ENCODE measurements at places on chromosomes 6 and 20.
A peak's percentile ranks its signal among the peaks of the same experiment; 100 is the strongest.

DNA sequence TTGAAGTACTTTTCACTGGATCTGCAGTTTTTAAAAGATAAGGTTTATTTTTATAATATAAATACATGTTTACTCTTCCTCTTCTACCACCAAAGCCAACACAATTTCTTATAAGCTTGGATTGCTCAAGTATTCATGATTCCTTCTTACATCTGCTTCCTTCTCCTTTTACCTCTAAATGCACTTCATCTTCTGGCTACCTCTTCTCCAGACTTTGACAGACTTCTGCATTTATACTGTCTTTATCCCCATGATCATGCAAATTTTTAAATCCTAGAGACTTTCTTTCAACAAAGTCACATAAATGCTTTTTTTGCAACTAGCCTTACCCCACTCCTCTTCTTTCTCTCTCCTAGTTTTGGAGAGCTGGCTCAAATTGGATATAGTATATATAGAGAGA, 142.9 kb downstream of the TFAP2B start:
- no peak for DNase-seq

GRCh38 chr6:114216789-114217467, 125.9 kb downstream of the HS3ST5 start:
- no peak for DNase-seq

DNA sequence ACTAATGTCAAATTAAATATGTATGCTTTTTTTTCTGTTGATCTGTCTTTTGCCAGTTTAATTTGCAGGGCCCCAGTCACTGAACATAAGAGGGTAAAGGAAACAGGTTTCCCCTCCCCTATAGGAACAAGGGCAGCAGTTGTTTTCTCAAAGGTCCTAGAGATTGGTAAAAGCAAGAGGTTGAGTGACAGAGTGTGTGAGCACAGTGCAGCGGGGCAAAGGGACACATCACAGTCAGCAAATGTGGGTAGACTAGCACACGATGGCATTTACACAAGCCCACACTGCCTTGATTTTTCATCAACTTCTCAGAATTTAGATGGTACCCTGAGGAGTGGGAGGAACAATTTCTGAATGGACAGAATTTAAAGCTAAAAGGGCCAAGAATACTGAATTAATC, 138.7 kb upstream of the MYLIP start:
- DNase-seq: no peak

DNA sequence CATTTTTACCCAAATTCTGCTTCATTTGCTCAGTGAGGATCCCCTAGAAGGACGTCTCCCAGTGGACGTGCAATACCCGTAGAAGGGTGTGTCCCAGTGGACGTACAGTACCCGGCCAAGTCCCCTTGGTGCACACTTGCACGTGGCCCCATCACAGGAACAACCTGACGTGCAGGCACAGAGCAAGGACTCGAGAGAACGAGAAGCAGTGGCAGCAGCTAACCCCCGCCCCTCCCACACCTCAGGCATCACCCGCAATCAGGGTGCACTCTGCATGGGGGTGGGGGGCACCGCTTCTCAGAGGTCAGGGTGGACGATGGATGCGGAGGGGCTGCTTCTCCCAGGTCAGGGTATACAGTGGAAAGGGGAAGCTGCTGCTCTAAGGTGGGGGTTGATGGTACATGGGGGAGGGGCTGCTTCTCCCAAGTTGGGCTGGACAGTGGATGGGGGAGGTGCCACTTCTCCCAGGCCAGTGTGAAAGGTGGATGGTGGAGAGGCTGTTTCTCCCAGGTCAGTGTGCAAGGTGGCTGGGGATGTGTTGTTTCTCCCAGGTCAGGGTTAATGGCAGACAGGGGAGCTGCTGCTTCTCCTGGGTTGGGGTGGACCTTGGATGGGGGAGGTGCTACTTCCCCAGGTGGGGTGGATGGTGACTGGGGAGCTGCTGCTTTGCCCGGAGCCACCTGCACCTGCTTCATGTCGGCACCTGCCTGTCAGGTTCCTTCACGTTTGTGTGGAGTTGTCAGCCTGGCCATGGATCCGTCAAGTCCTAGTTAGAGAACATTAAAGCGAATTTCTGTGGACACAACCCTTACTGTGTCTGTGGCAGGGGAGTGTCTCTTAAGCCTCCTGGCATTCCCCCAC, 1.0 kb upstream of the THBS2 start:
- no peak for DNase-seq

- DNase-seq: no peak
These were observed 573.6 kb downstream of the PRKN start for GRCh38 chr6:162154001-162154400.

DNA sequence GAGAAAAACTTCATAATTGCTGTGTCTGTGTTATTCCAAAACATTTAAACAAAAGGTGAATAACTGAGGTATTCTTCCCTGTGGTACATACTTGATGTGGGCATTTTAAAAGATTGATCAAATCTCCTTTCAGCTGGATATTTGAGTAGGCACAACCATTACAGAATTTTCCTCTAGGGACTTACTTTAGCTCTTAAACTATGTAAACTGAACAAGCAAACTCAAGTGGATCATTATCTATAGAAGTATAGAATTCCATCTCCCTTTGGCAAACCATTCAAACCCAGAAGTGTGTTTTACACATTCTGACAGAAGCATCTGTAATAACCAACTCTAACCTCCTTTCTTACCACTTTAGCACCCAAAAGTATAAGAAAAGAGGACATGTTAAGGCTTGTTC, 241.4 kb downstream of the ESR1 start:
- no peak for DNase-seq

DNA sequence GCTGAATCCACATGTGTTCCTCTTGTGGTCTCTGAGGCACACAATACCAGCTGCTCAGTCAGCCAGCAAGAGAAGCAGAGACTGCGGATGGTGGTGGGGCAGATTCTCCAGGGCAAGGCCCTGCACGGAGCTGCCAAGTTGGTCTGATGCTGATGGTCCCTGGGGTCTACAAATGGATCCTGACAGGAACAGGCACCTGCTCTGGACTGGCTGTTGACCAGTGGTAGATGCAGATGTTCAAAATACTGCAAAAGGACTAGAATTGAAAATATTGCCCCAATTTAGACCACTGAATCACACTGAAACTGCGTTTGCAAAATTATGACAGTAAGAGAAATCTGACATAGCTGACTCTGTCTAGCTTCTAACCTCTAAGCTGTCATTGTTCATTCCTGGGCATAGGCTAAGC, 29.6 kb upstream of the TUBB2A start:
- DNase-seq: no peak

GRCh38 chr20:46025376-46025783, 3.6 kb upstream of the SLC12A5 start:
- no peak for DNase-seq

DNA sequence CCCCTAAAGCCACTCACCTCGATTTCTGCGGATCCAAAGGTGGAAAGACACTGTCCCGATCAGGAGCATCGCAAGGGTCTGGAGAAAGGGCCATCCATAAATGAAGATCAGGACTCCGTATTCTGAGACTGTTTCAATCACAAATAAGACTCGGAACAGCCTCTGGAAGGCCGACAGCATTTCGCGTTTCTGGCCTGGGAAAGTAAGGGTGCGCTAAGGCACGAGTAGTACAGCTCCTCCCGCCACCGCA, 44.6 kb downstream of the DPPA5 start:
- no peak for DNase-seq

DNA sequence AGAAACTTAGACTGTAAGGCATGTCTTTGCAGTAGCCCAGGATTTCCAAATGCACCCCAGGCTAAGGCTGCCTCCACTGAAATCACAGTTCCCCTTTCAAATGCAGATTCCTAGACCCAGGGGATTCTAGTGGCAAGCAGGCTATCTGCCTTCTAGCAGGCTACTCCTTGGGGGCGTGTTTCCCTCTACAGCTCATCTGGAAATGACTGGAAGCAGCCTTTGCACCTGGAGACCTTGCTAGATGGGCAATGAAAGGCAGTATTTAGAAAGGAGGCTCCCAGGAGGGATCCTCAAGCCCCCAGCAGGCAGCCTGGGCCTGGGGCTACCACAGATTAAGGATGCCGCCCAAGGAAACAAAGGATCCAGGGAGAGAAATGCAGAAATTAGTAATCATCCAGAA, 26.0 kb upstream of the SYNDIG1 start:
- DNase-seq: no peak

GRCh38 chr20:16222859-16223411, 350.3 kb downstream of the KIF16B start:
- DNase-seq: no peak

DNA sequence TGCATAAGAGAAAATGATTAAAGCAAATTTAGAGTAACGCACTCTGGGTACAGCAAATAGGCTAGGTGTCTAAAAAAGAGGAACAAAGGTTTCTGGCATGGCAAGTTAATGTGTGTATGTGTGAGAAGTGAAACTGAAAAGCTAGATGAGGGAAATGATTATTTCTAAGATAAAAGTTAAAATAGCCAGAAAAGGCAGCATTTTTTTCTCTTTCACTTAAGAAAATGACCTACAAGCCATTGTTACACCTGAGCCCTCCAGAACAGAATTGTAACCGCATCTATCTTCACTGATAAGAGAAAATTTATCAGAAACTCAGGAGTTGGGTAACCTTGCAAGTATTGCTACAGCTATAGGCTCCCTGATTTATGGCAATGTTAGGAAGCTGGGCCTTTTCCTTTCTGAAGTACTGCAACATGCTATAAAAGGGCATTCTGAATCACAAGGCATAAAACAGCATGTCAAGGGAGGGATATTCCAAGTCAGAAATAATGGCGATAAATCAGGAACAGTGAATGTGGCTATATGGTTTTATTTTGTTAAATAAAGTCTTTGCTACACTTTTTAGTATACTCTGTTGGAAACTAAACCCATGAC, 395.3 kb downstream of the TBC1D32 start:
- peak; percentile 24 for DNase-seq

DNA sequence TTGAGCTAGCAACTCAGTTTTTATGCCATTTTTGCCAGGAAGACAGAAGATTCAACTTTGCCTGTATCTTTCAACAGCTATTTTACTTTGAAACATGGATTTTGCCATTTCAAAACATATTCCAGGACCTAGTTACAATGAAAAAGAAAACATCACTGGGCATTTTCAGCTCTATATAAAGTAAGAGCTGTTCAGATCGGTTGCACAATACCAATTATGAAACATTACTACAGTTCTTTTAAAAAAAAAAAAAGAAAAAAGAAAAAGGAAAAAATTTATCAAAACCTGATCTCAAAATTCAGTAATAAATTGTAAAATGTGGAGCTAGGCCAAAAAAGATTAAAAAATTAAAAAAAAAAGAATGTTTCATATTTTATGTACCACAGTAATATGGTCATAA, 15.6 kb downstream of the BCLAF1 start:
- no peak for DNase-seq

- DNase-seq: no peak
These were observed 130.0 kb upstream of the SGK1 start for GRCh38 chr6:134447883-134448387.

DNA sequence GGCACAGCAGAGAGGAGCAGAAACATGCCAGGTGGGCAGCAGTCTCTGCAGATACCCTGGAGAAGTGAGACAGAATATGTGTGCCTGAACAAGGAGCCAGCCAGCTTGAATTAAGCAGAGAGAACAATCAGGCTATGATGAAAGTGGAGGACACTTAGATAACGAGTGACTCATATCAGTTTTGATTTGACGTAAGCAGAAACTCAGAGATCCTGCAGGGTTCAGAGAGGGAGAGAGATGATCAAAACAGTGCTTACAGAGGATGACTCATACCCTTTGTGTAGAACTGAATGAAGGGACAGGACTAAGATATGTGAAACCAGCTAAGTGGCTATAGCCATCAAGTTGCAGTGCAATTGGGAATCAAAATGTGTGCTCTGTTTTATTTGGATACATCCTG, 300.7 kb downstream of the TENT5A start:
- DNase-seq: no peak

DNA sequence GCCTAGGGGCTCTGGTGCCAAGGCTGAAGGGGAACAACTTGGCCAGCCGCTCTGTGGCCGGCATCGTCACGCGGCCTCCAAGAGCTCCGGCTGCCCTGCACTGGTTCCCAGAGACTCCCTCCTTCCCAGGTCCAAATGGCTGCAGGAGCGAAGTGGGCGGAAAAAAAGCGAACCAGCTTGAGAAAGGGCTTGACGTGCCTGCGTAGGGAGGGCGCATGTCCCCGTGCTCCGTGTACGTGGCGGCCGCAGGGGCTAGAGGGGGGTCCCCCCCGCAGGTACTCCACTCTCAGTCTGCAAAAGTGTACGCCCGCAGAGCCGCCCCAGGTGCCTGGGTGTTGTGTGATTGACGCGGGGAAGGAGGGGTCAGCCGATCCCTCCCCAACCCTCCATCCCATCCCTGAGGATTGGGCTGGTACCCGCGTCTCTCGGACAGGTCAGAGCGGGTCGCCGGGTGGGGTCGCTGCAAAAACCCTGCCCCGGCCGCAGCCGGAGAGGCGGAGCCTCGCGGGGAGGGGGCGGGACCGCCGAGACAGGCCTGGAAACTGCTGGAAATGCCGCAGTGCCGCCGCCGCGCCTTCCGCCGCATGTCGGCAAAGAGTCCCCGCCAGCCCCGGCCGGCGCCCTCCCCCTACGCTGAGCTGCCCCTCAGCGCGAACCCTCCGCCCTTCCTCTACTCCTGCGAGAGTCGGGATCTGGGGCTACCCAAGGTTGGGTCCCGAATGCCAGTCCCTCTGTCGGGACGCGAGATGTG, 814 bp upstream of the HSP90AB1 start:
- no peak for DNase-seq

DNA sequence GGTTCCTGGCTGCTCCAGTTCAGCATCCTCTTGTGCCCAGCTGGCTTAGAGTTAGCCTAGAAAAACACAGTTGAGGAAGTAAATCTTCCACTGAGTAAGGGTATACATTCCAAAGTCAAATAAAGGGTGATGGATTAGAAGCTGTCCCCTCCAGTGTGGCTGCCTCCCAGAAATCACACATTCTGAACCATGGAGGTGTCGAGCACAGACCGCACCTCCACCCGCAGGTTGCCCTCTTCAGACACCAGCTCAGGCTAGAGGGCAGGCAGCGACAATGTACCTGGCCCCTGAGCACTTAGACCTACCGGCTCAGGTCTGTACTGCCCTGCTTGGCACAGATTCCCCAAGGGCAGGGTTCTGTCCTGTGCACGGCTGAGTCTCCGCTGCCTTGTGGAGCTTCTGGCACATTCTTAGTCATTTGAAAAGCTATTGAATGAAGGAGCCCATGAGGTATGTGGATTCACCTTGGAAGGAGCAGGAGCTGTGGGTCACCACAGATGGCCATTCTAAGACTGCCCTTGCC, 118.1 kb downstream of the FAM120B start:
- DNase-seq: no peak

- peak; percentile 18 for DNase-seq
These were observed 27.9 kb upstream of the RTF2 start for GRCh38 chr20:56440346-56441007.

GRCh38 chr6:14079971-14080370, 37.6 kb upstream of the CD83 start:
- no peak for DNase-seq
